ENCODE measurements at places on chromosomes 11 and 22.

- DNase-seq, result no peak
Measured at GRCh38 chr22:37750596-37751162, 53.8 kb downstream of the TRIOBP start.

DNA sequence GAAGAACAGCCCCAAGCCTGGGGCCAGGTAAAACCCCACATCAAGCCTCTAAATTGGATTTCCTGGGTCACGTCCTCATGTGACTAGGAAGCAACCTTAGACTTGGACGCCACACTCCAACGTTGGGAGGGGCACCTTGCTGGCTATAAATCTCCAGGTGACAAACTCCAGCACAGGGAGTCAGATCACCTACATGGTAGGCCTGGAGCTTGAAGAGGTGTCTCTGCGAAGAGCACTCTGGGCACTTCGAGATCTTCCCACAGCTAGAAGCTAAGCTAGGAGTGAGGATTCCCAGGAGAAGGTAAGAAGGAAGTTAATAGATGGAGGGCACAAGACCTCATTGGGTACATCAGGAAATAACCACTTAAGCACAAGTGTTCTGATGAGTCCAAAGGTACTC lies 77.1 kb upstream of the GNAZ start:
- DNase-seq, result no peak

DNA sequence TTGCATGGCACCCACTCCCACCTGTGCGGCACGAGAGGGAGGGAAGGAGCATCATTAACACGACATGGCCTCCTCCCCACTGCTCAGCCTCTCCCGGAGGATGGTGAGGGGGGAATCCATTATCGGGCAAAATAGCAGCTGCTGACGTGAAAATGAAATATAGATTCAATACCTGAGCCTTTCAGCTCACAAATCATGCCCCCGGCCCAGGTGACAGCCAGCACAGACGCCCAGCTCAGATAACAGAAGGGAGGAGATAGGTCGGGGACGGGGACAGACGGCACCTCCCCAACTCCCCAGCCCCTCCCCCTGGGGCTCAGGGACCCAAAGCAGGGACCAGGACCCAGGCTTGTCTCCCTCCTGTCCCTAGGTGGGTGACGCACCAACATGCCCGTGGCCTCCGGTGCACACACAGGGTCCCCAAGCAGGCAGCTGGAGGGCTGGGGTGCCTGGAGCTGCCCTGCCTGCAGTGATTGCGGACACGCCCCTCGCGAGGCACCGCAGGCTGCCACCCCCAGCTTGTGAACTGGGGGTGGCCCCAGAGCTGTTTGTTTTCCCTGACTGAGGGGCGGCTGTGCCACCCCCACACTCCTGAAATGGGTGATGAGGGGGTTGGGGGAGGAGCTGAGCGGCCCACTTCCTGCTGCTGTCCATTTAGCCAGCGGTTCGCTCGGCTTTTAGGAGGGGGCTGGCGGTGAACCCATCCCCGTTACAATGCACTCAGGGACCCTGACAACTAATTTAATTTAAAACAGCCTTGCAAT lies 31.7 kb downstream of the FLRT1 start:
- no peak for DNase-seq

GRCh38 chr11:57307666-57308270 lies 17.0 kb downstream of the TNKS1BP1 start:
- no peak for DNase-seq

DNA sequence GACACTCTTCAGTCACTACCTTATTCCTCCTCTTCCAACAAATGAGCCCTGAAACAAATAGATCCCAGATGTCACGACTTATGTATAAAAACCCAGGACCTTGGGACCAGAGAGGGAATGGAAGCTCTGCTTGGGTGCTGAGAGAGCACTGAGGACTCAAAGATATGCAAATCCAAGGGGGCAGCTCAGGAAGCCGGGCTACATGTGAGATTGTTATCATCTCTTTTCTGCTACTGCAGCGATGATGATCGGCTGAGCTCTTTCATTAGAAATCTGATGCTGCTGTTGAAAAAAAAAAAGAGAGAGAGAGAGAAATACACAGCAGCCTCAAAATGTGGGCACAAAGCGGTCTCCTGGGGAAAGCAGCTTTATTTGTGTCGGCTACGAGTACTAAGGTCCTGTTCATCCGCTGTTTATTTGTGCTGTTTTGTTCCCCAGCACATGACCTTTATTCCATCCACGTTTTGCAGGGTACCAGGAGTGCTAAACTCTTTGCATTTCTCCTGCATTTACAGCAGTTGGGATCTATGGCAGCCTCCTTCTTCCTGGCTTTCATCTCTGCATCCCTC lies 120.2 kb downstream of the TRIM29 start:
- no peak for DNase-seq

- DNase-seq, result no peak
Measured at GRCh38 chr22:43854786-43855271, 7.5 kb downstream of the SULT4A1 start.

- no peak for DNase-seq
Measured at GRCh38 chr11:122167100-122167499, 51.1 kb upstream of the BLID start.

DNA sequence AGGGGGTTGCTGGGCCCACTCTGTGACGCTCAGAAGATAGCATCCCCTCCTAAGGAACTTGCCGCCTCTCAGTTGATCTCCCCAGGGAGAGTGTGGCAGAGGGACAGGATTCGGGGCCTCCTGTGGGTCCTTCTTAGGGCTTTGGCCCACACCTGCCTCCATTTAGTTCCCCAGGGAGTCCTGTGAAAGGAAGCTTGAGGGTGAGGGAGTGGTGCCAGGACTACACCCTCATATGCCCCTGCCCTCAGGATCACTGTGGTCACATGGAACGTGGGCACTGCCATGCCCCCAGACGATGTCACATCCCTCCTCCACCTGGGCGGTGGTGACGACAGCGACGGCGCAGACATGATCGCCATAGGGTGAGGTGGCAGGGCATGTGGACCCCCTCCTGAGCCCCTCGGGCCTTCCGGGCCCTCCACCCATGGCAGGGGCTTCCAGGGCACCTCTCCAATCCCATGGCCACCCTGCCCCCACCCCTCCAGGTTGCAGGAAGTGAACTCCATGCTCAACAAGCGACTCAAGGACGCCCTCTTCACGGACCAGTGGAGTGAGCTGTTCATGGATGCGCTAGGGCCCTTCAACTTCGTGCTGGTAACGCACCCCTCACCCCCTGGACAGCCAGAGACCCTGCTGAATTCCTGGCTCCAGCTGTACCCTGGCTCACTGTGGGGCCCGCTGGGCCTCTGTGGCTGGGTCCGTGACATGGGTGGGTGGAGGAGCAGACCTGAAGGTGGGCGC lies 3.5 kb downstream of the INPP5J start:
- no peak for DNase-seq
